HCT116 (cell line): ENCODE measurements at places on chromosomes 2 and 18. TPM values are rescaled to one million over a fixed set of nuclear protein-coding genes. Genes with fewer than 3 reads are reported as not detected.

Gene RBM44
- 0.54 TPM for total RNA-seq

Gene MYOM1
- 0.52 TPM for total RNA-seq

GRCh38 chr2:233519787-233520611 is 46.6 kb downstream of the USP40 start:
- no peak overlapping the region for H3K27ac ChIP-seq
- H3K27me3 ChIP-seq = no peaks in the 10 kb centered on the region
- 0 out of 2 replicates have a peak, but pooled peaks cover 6% of the 10 kb centered on the region for H3K36me3 ChIP-seq
- no peak overlapping the region for H3K4me3 ChIP-seq
- DNase-seq = no peak

GRCh38 chr2:33494155-33494779 is 17.8 kb downstream of the RASGRP3 start:
- H3K27me3 ChIP-seq = no peaks in the 10 kb centered on the region
- H3K36me3 ChIP-seq = no peaks in the 10 kb centered on the region
- no peaks in the 10 kb centered on the region for H3K4me1 ChIP-seq
- no peak for DNase-seq
- no peak overlapping the region for H3K4me3 ChIP-seq
- H3K27ac ChIP-seq = no peak overlapping the region

DNA sequence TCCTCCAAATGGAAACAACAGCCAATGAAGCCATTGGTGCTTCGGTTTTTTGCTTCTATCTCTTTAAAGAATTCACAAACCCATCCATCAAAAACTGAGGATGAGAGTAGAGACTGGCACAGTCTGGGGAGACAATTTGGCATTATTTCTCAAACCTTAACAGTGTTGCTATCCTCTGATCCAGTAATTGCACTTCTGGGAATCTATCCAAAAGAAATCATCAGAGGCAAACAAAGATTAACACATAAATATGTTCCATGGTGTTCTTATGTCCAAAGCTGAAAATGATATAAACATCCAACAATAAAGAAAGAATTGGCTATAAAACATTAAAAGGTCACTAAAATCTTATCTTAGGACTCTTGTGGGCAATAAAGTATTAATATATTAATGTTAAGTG is 35.1 kb downstream of the REEP1 start:
- no peak overlapping the region for H3K27ac ChIP-seq
- no peak for DNase-seq
- H3K4me1 ChIP-seq = no peaks in the 10 kb centered on the region

- H3K27ac ChIP-seq = no peak overlapping the region
- DNase-seq = no peak
- H3K27me3 ChIP-seq = no peaks in the 10 kb centered on the region
- peaks cover 6% of the 10 kb centered on the region; the same call in 1 of the 2 replicates for H3K4me1 ChIP-seq
Observed at GRCh38 chr2:12498704-12499103, 218.0 kb upstream of the TRIB2 start.

GRCh38 chr18:11027862-11028261 is 121.5 kb downstream of the PIEZO2 start:
- H3K36me3 ChIP-seq = no peaks in the 10 kb centered on the region
- peaks cover 9% of the 10 kb centered on the region; the same call in 1 of the 2 replicates for H3K27me3 ChIP-seq
- H3K4me1 ChIP-seq = no peaks in the 10 kb centered on the region
- DNase-seq = no peak
- no peak overlapping the region for H3K4me3 ChIP-seq
